ENCODE measurements at places on chromosomes 5 and 9. TPM values are rescaled to one million over a fixed set of nuclear protein-coding genes. Genes with fewer than 3 reads are reported as not detected.

DNA sequence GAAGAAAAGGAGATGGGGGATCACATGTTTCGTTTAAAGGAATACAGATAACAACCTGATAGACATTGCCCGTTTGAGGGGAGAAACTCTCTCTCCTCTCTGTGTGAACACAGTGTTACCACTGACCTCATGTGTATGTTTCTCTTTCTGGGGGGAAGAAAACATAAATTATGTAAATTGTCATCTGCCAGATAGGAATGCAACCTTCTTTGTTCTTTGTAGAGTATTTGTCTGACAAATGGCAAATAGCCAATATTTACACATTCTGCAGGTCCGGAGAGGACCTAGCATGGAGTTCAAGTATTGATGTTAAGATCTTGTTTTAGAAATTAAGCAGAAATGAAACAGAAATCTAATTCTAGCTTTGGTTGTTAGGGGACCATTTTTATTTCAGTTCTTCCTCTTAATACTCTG is 276.3 kb downstream of the SAXO1 start:
- no peak for DNase-seq

INPP5E gene
- 17.9 TPM for total RNA-seq

DNA sequence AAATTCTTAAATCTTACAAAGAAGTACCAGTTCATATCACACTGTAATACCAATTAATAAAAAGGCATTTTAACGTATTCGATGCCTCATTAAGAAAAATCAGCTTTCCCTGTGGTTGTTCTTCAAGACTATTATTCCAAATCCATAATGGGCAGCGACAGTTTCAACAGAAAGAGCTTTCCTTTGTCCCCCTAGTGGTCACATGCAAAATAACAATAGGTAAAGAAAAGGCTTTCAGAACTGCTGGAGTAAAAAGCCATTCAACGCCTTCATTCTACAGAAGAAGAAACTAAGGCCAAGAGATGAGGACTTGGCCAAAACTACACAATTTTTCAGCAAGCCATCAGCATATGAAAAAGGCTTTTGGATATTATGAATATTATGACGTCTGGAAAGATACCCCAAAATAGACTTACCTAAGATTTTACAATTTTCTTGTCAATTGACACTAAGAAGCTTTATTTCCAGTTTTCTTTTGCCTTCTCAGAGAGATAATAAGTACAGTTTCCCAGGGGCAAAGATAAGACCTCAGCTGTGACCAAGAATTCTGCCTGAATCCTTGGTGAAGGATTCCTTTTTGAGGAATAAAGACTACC is 6.7 kb upstream of the CDH6 start:
- no peak for DNase-seq

DNA sequence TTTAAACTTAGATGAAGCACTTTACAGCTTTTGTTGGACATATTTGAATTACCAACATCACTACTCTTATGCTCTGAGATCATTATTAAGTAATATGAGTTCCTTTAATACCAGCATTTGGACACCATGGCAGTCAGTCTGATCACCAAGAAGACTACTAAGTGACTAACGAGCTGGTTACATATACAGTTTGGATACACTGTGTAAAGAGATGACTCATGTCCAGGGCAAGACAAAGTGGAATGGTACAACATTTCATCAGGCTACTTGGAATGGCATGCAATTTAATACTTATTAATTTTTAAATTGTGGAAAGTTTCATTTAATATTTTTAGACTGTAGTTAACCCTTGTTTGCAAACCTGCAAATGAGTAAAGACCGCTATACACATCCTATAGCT is 237.4 kb upstream of the PRDM9 start:
- no peak for DNase-seq

FANCG gene
- 24.7 TPM for total RNA-seq

DNA sequence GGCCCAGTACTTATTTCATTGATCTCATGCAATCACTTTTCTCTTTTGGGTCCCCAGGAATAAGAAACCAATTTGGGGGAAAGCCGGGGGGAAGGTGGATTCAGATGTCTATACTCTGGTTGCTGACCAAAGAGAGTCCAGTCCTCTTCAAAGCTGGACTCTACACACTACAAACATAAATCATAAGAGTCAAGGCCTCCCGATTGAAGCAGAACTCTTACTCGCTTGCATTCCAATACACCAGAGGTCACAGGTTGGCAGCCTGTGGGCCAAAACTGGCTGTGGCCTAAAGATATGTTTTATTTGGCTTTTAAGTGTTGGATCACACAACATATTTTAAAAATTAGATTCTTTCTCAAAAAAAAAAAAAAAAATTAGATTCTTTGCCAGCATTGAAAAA is 311.4 kb upstream of the MSX2 start:
- no peak for DNase-seq

DNA sequence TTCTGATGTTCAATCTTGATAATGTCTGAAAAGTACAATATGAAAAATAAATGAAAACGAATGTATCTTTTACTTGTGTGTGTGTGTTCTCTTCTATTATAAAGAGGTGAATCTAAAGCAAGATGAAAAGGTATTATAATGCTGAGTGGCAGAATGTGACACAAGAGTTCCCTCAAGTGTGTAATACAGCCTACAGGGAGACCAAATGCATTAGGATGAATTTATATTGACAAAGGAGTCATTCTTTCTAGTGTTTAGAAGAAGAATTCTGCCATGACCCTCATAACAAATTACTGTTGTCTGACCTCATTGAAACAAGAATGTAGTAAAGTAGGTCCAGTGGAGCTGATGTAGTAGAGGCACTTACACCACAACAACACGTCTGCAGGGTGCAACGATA is 1119.0 kb upstream of the CDH10 start:
- no peak for DNase-seq

DNA sequence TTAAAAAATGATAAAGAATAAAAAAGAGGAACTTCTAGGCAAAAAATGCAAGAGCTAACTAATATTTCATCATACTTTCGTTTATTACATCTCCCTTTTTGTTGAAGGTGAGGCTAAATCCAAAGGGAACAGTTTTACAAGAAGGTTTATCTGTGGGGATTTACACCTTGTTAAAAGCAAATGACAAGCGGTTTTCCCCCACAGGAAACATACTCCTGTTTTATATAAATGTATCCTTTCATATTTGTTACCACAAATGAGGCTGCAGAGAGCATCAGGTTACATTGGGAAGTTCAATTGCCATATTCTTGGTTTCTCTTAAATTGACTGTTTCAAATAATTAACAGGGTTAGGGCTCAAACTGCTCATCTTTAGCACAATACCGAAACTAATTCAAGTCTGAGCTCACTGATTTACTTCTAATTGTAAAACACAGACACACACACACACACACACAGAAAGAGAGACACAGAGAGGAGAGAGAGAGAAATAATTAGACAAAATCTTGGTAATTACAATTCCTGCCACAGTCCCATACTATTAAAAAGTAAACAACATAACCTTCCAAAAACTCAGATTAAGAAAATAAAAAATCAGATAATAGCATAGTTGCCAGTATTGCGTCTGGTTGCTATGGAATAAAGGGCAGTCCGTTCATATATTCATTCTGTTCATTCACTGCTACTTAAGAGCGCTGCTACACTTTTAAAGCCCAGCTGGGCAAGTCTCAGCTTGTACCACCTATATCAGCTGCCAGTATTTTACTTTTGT is 17.1 kb downstream of the RFX3 start:
- no peak for DNase-seq

DNA sequence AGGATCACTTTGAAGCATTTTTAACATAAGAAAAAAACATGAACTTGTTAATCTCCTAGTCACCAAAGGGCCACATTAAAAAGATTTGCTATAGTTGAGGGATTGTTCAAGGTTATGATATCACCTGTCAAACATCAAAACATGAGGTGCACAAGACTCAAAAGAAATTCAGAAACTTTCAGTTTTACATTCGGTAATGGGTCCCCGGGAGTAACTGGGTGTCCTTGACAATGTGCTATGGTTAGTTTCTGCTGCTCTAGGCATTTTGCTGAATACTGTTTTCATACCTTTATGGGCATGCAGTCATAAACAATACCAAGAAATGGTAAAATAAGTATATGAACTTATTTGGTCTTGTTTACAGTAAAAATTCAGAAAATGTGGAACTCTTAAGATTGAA is 92.8 kb upstream of the EDIL3 start:
- no peak for DNase-seq

- no peak for DNase-seq
Measured at GRCh38 chr5:61261136-61261535, 70.9 kb upstream of the ZSWIM6 start.

DNA sequence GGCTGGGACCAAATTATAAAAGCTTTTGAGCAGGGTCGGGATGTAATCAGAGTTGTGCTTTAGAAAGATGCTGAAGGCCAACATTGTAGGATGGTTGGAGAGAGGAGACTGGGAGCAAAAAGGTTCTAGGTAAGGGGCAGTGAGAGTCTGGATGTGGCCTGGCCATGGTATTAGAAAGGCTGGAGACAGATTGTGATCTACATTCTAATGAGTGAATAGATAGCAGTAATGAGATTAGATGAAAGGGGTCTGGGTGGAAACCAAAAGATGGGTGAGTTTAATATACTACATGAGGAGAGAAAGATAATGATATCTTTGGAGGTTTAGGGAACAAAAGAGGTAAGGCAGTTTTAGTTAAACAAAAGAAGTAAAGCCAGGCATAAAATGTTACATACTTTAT is 88.8 kb upstream of the SH3GL2 start:
- no peak for DNase-seq

GRCh38 chr5:6076341-6077239 is 301.8 kb downstream of the MED10 start:
- DNase-seq: no peak

COL15A1 gene
- total RNA-seq: 5.8 TPM

- no peak for DNase-seq
Measured at GRCh38 chr5:162382839-162383238, 315.3 kb downstream of the GABRG2 start.

DNA sequence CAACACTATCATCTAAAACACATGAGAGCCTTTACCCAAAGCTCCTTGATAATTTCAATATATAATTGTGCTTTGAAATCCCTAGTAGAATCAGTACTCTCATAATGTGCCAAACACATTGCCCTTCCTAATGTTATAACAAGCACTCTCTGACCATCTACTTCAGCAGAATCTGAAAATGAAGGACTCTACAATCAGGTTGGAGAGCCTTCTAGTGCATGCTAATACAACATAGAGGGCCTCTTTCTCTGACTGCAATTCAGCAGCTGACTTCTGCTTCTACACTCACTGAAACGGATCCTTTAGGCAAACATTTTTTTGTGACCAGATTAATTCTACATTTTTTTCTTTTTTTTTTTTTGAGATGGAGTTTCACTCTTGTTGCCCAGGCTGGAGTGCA is 155.6 kb downstream of the EPB41L4A start:
- DNase-seq: no peak

- DNase-seq: no peak
Measured at GRCh38 chr9:130308081-130308571, 42.6 kb downstream of the HMCN2 start.

- no peak for DNase-seq
Measured at GRCh38 chr5:133934822-133935666, 33.4 kb downstream of the C5orf15 start.

Measured in glomerular endothelial cell (primary cell).